Right renal cortex interstitium (tissue), 3 donors: ENCODE measurements at places on chromosomes 16 and 17. TPM values are rescaled to one million over a fixed set of nuclear protein-coding genes. Genes with fewer than 3 reads are reported as not detected.

DNA sequence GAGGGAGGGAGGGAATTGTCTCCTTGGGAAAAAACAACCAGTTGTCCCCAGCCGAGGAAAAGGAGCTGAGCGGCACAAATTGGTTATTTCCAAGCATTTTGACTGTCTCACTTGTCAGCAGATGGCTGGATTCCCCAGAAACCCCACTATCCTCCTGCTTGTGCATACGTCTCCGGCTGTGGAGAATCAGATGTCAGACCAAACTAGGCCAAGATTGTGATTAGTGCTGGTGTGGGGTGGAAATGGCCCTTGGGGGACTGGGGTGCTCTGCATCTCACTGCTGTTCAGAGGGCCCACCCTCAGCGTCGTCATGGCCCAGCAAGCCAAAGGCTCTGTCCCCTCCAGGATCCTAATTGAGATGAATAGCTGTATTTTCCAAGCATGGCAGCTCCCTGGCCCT, 131.7 kb upstream of the HSBP1 start:
- DNase-seq: no peak

DNA sequence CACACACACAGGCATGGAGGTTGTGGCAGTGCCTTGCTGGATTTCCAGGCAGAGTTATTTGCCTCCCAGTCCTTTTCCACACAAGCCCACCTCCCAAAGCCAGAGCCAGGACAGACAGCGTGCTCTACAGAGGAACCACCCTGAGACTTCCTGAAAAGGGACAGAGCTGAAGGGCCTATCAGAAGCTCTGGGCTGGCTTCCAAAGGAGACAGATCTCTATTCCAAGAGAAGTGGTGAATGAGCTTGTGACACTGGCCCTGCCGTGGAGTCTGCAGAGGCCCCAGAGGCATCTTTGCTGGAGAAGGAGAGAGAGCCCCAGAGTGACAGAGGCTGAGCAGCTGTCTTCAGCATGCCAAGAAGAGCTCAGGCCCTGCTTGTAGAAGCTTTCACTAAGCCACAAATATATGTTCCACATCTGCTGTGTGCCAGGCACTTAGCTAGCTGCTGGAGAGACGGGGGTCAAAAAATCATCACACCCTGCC, 8.3 kb upstream of the LPCAT2 start:
- no peak for DNase-seq

DNA sequence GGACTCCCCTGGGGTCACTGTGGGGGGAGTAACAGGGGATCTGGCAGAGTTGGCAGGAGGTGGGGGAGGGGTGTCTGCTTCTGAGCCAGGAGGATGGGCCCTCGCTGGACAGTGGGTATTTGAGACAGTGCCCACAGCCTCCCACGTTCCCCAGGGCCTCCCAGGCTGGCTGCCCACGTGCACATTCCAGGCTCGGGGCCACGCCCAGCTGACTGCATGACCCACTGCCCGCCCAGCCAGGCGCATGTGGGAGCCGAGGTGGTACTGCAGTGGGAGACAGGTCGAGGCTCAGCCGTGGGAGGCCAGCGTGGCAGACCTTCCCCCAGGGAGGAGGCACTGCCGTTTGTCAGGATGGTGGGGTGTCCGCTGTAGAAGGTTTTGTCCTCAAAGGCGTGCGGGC, 38.8 kb downstream of the BAHCC1 start:
- no peak for DNase-seq

DNA sequence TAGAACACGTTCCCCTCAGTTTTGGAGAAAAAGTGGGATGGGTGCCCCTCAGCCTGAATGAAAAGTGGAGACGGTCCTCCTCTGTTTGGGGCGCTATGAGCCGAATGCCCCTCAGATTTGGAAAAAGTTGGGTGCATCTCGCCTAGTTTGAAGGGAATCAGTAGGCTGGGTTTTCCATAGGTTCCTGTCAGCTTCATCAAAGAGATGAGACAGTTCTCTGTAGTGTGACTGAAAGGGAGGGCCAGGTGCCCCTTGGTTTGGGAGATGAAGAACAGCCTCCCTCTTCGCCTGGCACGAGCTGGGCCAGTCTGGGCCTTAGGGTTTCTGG, 742 bp upstream of the SLC9A5 start:
- DNase-seq: no peak

DNA sequence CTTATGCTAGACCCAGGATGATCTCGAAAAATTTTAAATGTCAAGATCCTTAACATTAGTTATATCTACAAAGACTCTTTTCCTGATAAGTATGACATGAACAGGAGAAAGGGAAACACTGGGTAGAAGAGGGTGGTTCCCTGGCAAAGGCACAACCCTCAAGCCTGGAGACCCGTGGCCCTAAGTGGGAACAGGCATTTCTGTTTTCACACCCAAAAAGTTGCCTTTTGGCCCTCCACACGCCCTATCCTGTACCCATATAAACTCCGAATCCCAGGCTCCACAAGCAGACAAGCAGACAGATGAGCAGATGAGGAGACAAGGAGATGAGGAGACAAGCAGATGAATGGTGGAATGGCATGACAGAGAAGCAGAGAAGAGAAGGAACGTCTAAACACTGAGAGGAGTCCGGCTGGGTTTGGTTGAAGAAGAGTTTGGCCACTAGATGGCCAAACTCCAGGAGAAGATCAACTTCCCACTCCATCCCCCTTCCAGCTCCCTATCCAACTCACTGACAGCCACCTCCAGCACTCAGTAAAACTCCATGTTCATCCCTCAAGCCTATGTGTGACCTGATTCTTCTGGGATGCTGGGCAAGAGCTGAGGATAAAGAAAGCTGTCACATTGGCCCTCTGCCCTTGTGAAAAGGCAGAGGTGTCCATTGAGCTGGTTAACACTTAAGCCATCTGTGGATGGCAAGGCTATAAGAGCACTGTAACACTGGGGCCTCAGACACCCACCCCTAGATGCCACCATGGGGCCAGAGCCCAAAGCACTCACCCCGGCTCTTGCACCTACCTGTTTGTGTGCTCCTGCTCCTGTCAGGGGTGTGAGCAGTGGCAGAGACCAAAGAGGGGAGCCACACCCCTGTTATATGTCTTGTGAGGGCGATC, 139.6 kb upstream of the FAM20A start:
- no peak for DNase-seq

DNA sequence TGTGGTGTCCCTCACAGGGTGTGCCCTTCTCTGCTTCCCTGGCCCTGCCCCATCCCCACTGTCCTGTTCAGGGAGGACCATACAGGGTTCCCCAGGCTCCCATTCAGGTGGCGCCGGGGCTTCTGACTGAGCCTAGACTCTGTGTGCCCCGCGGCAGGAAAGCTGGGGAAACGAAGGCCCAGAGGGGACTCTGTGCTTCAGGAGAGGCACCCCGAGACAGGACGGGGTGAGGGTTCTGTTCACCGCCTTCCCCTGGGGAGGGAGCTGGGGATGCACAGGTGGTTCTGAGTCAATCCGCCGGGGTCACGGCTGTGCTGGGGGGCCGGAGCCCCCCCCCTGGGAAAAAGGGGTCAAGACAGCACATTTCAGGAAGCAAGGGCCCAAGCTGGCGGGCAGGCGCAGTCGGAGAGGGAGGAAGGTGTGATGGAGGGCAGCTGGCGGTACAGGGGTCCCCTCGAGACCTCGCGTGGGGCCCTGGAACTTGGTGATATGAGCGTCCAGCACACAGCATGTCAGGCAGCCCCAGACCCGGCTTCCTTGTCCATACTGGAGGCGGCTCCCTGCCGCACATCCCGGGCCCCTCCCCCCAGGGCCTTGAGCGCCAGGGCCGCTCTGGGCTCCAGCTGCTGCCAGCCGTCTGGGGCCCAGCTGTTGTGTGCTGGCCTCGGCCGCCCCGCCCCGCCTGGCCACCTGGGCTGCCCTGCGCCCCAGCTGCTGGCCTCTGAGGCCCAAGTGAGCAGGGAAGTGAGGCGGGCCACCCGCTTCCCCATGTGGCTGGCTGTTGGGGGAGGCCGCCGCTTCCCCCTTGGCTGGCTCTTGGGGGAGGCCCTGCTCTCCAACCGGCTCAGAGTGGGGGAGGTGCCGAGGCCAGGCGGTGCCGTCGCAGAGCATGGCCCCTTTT, 5.6 kb upstream of the NOTUM start:
- no peak for DNase-seq

The TEKT5 gene
- 0.24 TPM for polyA plus RNA-seq

DNA sequence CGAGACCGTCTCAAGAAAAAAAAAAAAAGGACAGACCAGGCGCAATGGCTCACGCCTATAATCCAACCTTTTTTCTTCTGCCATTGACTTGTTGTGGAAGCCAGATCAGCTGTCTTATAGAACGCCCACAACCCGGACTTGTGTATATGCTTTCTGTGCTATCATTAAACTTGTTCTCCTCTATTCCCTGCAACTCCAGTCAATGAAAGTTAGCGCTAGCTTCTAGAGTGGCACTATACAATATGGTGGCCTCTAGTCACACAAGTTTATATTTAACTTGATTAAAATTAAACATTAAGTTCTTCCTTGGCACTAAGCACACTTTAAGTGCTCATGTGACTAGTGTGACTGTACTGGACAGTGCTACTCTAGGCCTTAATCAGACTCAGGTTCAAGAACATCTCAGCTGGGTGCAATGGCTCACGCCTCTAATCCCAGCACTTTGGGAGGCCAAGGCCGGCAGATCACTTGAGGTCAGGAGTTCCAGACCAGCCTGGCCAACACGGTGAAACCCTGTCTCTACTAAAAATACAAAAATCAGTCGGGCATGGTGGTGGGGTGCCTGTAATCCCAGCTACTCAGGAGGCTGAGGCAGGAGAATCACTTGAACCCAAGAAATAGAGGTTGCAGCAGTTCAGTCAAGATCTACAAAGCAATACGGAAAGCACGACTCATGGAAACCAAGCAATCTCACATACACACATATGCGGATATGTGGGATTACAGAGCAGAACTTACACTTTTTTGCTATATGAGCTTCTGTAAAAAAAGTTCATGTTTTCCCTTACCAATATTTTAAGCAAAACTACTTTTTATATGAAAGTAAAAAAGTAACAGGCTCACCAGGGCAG, 18.8 kb upstream of the GLG1 start:
- no peak for DNase-seq

GRCh38 chr16:50478773-50479149, 69.4 kb upstream of the NKD1 start:
- DNase-seq: no peak

DNA sequence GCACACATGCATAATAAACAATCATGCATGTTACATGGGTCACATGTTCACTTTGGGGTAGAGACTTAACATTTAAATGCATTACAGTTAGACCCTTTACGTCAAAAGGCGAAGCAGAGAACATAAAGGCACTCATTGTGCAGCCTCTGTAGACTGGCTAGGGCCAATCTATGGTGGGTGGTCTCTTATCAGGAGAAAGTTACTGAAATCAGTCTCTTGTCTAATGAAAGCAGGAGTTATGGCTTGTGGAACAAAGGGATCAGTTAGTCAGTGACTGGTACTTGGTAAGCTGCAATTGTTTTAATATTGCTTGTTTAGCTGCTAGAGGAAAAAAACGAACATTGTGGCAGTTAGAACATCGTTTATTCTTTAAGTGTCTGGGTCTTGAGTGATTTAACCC, 1.4 kb upstream of the CNEP1R1 start:
- no peak for DNase-seq

DNA sequence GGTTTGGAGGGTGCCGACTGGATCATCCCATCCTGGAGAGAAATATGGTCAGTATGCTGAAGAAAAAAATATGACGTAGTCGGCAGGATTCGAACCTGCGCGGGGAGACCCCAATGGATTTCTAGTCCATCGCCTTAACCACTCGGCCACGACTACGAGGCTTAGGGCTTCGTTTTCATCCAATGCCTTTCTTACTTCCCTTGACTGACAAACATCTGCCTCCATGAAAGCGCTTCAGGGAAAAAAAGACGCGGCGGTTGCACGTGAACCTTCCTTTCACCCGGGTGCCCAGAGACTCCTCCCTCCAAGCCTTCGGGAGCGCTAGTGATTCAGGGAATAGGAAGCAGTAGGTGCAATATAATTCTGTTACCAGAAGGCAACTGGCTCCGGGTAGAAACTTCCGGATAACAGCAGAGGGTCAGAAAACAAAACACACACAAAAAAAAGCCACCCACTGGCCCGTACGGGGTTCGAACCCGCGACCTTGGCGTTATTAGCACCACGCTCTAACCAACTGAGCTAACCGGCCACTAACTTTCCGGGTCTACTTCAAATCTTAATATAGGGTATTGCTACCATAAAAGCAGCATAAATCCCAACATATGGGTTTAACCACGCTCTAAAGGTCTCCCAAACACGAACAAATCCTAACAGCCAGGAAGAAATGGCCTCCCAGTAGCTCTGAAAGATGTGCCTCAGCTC, 16.3 kb upstream of the AURKB start:
- DNase-seq: peak; percentile 84

The BCL7C gene
- 39.3 TPM for polyA plus RNA-seq

DNA sequence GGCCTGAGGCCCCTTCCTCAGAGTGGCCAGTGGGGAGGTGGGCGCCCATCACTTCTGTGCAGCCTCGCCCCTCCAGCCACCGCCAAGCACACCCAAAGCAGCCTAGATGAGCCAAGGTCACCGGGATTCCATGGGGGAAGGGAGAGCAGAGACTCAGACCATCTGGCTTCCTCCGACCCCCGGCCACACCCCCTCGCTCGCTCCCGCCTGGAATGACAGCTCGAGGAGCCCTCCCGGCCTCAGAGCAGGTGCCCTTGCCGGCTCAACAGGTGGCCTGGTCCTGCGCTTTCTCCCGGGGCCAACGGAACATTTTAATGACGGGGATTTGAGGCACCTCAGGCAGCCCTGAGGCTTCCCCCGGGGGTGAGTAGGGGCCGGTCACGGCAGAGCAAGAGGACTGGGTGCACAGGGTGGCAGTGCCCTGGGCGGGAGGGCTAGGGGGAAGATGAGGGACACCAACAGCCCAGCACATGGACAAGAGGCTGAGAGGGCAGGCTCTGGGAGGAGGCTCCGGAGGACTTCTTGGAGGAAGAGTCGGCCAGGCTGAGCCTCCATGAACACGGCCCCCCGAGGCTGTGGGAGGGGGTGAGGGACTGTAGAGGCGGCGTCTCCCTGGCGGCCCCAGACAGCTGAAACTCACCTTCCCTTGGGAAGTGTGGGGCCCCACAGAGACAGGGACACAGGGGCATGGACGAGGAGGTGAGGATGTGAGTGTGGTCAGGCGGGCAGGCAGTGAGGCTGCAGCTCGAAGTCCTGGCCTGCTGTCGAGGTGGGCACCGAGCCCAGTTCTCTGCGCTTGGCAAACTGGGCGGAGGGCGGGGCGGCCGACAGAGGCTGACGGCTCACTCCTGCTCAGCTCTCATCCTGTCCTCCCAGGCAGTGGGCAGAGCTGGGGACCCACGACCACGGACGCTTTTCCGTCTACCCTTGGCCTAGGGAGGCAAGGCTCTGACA, 12.5 kb upstream of the C1QTNF8 start:
- DNase-seq: no peak

- peak; percentile 91 for DNase-seq
Observed at GRCh38 chr16:58494981-58495520, 4.9 kb upstream of the NDRG4 start.

- no peak for DNase-seq
Observed at GRCh38 chr17:77564278-77564920, 394.1 kb upstream of the TNRC6C start.
